Stimulated activated CD8-positive, alpha-beta memory T cell treated with anti-CD3 and anti-CD28 coated beads, Interleukin-2, amount 100 ng/mL, for 1 hour (primary cell): ENCODE measurements at places on chromosomes 1 and 21.

DNA sequence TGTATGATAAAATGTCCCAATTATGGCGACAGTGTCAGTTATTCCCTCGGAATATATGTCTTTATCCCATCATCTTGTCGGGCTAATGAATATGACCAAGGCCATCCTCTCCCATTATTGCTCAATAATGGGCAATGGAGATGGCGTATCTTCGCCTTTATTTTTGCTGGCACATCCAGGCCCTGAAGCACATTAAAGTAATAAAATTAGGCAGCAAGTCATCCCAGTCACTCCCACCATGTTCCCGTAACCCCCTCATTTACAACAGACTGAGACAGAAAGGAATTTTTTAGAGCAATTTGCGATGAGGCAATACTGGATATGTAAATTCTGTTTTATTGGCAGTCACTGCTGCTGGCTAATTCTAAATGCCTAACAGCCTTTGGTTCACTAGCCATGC, 35.3 kb downstream of the CLIC6 start:
- DNase-seq, result no peak

- DNase-seq, result no peak
Measured at GRCh38 chr1:201999625-202000238, 10.7 kb upstream of the ELF3 start.

GRCh38 chr1:205791568-205792180, 16.4 kb upstream of the RAB29 start:
- DNase-seq, result peak; percentile 24

DNA sequence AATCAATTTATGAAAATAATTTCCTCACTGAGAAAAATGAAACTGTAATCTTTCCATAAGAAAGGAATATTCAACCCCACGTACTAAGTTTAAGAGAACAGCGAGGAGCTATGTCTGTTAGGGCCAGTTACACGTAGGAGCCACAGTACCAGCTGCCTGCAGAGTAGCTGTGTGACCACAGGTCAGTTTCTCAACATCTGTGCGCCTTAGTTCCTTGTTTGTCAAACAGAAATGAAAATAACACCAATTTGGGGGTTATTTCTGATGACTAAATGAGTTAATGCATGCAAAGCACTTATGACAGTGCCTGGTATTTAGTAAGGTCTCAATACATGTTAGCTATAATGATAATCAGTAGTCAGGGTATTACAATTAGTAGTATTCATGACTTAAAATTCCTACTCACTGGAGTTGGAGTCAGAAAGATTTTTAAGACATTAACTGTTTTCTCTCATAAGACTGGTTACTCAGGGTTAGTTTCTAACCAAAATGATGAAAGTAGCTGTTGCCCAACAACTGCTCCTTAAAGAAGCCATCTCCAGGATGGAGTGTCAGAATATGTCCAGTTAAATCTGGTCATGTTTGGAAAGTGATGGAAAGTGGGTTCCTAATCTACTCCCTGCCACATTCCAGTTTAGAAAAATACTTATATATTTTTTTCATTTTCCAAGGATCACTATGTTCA, 85.8 kb upstream of the ZNF648 start:
- DNase-seq, result no peak
